ENCODE measurements at places on chromosomes 2 and 18.

GRCh38 chr18:37339701-37340215 is 225.8 kb downstream of the CELF4 start:
- no peaks in the 10 kb centered on the region for H3K27me3 ChIP-seq
- no peaks in the 10 kb centered on the region for H3K36me3 ChIP-seq
- no peak overlapping the region for H3K4me3 ChIP-seq
- no peak for DNase-seq

GRCh38 chr18:46754188-46754587 is 2.7 kb downstream of the ST8SIA5 start:
- no peaks in the 10 kb centered on the region for H3K27me3 ChIP-seq
- no peaks in the 10 kb centered on the region for H3K36me3 ChIP-seq
- no peak overlapping the region for H3K27ac ChIP-seq
- H3K4me1 ChIP-seq, result peaks cover 7% of the 10 kb centered on the region

- DNase-seq, result no peak
- H3K27me3 ChIP-seq, result no peaks in the 10 kb centered on the region
- H3K36me3 ChIP-seq, result no peaks in the 10 kb centered on the region
- no peak overlapping the region for H3K4me3 ChIP-seq
Measured at GRCh38 chr2:55309446-55309845, 40.4 kb upstream of the MTIF2 start.

- DNase-seq, result no peak
- no peaks in the 10 kb centered on the region for H3K27me3 ChIP-seq
- H3K36me3 ChIP-seq, result no peaks in the 10 kb centered on the region
Measured at GRCh38 chr2:206584323-206585116, 57.8 kb upstream of the FAM237A start.

DNA sequence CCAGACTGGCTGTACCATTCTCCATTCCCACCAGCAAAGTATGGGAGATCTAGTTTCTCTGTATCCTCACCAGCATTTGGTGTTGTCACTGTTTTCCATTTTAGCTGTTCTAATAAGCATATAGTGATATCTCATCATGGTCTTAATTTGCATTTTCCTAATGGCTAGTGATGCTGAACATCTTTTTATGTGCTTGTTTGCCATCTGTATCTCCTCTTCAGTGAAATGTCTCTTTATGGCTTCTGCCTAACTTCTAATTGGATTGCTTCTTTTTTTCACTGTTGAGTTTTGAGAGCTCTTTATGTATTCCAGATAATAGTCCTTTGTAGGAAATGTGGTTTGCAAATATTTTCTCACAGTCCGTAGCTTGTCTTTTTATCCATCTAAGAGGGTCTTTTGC is 18.9 kb upstream of the BIN1 start:
- no peak for DNase-seq
- H3K27ac ChIP-seq, result no peak overlapping the region
- no peak overlapping the region for H3K4me3 ChIP-seq
- 0 out of 2 replicates have a peak, but pooled peaks cover 5% of the 10 kb centered on the region for H3K4me1 ChIP-seq

DNA sequence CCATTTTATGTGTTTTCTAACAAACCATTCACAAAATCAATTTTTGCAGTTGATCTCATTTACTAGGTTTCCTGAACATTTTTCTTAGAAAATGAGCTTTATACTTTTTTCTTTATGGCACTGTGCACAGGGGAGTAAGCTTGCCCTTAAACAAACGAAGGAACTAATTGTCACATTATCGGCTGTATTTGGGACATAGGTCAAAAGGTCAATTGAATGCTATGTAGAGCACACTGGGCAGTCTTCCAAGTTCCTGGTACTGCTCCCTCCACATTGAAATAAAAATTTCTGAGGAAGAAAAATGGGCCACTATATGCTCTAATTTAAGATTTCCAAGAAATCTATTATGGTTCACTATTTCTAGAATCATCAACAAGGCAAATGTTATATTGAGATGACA is 93.6 kb upstream of the TMEFF2 start:
- H3K27ac ChIP-seq, result no peak overlapping the region
- H3K36me3 ChIP-seq, result no peaks in the 10 kb centered on the region
- H3K4me1 ChIP-seq, result no peaks in the 10 kb centered on the region
- no peak overlapping the region for H3K4me3 ChIP-seq
- DNase-seq, result no peak

DNA sequence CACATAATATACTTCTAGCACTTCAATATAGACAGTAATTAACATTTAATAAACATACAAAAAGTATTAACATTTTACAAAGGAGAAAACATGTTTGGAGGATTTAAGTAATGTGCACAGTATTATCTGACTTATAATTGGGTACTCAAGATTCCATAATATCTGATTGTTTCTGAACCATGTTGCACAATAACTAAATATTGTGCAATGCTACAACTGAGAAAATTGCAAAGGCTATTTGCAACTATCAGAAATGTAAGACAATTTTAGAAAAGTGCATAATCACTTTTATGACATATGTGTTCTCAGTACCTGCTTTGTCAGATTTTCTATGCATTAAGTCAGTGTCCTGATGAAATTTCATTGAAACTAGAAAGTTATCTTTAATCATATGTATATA is 934.6 kb downstream of the SOCS6 start:
- H3K36me3 ChIP-seq, result no peaks in the 10 kb centered on the region
- H3K4me1 ChIP-seq, result no peaks in the 10 kb centered on the region
- H3K27me3 ChIP-seq, result no peaks in the 10 kb centered on the region
- H3K27ac ChIP-seq, result no peak overlapping the region
- no peak overlapping the region for H3K4me3 ChIP-seq
- no peak for DNase-seq

DNA sequence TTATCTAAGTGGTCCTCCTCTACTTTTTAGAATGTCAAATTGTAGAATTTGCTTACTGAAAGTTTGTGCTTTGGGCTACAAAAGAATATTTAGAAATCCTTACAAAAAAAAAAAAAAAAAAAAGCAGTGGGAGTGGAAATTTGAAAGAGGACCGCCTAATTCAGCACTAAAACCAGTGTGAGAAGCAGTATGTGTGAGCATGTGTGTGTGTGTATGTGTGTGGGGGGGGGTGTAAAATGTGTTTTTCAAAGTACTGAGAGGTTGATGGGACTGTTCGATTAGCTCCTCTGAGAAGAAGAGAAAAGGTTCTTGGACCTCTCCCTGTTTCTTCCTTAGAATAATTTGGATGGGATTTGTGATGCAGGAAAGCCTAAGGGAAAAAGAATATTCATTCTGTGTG is at the start of gene VIT:
TSS of gene VIT (plus strand) at position 175 of the 400 bp plus-strand sequence. CDS start 19,664 bp downstream, outside the sequence.
- no peak within 1 kb of the TSS for H3K27ac ChIP-seq
- H3K36me3 ChIP-seq, result no peaks in the 10 kb centered on the region
- no peaks in the 10 kb centered on the region for H3K27me3 ChIP-seq
- H3K4me3 ChIP-seq, result no peak within 1 kb of the TSS
- DNase-seq, result no peak
- no peaks in the 10 kb centered on the region for H3K4me1 ChIP-seq

- H3K27me3 ChIP-seq, result no peaks in the 10 kb centered on the region
- no peak for DNase-seq
- H3K4me3 ChIP-seq, result no peak overlapping the region
- H3K4me1 ChIP-seq, result no peaks in the 10 kb centered on the region
- H3K27ac ChIP-seq, result no peak overlapping the region
Measured at GRCh38 chr18:75475228-75475627, 47.7 kb upstream of the SMIM21 start.

DNA sequence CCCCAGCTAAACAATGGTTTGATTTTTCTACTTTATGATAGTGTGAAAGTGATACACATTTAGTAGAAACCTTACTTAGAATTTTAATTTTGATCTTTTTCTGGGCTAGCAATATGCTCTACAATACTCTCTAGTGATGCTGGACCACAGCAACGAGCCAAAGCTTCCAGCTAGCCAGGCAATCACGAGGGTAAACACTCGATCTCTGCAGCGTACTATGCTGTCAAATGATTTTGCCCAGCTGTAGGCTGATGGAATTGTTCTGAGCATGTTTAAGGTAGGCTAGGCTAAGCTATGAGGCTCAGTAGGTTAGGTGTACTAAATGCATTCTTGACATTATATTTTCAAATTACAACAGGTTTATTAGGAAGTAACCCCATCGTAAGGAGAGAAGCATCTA is 207.5 kb downstream of the LRRTM4 start:
- H3K4me3 ChIP-seq, result no peak overlapping the region
- H3K4me1 ChIP-seq, result no peaks in the 10 kb centered on the region
- no peak for DNase-seq
- no peaks in the 10 kb centered on the region for H3K27me3 ChIP-seq
- no peaks in the 10 kb centered on the region for H3K36me3 ChIP-seq

DNA sequence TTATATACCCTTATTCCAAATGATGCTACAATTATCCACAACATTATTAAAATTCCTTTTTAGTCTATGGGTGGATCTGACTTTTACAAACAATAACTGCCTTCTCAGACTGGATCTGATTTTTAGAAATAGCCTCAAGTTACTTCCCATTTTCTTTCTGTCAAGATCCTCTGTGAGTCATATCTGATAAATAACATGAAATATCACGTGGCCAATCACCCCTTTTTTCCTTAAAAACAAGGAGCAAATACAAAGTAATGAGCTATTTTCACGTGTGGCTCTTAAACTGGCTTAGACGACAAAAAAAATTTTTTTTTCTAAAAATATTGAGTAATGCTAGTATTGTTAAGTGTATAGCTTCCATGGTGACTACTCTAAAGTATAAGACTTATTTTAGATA is 6.7 kb downstream of the PELI1 start:
- no peaks in the 10 kb centered on the region for H3K36me3 ChIP-seq
- no peak overlapping the region for H3K4me3 ChIP-seq
- no peak overlapping the region for H3K27ac ChIP-seq
- no peak for DNase-seq

DNA sequence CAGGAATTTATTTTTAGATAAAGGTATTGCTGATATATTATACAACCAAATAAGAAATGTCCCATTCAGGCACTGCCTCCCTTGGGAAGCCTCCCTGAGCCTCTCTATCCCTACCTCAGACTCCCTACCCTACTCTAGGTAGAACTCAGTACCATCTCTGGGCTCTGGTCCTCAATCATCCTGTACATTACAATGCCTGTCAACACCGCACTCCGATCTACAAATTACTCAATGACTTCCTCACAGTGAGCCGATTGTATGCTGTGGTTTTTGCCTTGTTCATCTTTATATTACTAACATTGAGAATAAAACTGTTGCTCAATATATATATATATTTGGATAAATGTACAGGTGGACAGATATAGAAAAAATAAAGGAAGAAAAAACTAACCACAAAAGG is 207.5 kb downstream of the STK39 start:
- H3K27ac ChIP-seq, result no peak overlapping the region
- H3K4me3 ChIP-seq, result no peak overlapping the region
- H3K4me1 ChIP-seq, result peaks cover 22% of the 10 kb centered on the region
- no peaks in the 10 kb centered on the region for H3K27me3 ChIP-seq
- no peak for DNase-seq
- no peaks in the 10 kb centered on the region for H3K36me3 ChIP-seq

- H3K4me1 ChIP-seq, result no peaks in the 10 kb centered on the region
- H3K36me3 ChIP-seq, result no peaks in the 10 kb centered on the region
- no peaks in the 10 kb centered on the region for H3K27me3 ChIP-seq
- H3K4me3 ChIP-seq, result no peak overlapping the region
- no peak for DNase-seq
Measured at GRCh38 chr2:4553241-4553640, 849.9 kb downstream of the DCDC2C start.

DNA sequence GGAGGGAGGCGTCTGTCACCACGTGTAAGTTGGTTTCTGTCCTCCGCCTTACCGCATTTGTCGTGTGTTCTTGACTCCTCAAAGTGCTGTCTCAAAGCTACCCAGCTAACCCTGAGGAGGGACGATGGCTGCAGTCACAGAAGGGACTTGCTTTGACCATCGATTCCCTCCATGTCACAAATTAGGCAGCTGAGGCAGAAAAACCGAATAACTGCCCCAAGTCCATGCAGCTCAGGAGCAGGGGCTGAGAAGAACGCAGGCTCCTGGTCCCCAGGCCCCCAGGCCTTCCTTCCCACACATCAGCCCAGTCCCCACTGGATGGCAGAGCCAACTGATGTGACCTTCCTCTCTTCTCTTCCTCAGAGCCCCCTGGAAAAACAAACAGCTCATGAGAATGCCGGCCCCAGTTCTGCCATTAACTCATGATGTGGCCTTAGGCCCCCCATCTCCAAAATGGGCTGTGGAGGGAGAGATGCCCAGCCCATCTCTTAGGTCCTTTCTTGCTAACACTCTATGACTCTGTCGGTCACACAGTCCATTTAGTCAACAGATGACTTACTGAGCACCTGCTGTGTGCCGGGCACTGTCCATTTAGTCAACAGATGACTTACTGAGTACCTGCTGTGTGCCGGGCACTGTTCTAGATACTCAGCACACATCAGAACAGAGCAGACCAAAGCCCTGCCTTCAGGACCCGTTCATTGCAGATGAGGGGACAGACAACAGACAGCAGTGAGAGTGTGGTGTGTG is 19.6 kb downstream of the MTERF4 start:
- H3K27ac ChIP-seq, result no peak overlapping the region
- no peaks in the 10 kb centered on the region for H3K4me1 ChIP-seq
- no peaks in the 10 kb centered on the region for H3K27me3 ChIP-seq
- no peak for DNase-seq
- H3K36me3 ChIP-seq, result no peaks in the 10 kb centered on the region
- H3K4me3 ChIP-seq, result no peak overlapping the region

- no peak for DNase-seq
- H3K4me1 ChIP-seq, result peaks cover 11% of the 10 kb centered on the region
- H3K27me3 ChIP-seq, result no peaks in the 10 kb centered on the region
- H3K36me3 ChIP-seq, result no peaks in the 10 kb centered on the region
Measured at GRCh38 chr18:35513181-35513936, 15.6 kb upstream of the INO80C start.

DNA sequence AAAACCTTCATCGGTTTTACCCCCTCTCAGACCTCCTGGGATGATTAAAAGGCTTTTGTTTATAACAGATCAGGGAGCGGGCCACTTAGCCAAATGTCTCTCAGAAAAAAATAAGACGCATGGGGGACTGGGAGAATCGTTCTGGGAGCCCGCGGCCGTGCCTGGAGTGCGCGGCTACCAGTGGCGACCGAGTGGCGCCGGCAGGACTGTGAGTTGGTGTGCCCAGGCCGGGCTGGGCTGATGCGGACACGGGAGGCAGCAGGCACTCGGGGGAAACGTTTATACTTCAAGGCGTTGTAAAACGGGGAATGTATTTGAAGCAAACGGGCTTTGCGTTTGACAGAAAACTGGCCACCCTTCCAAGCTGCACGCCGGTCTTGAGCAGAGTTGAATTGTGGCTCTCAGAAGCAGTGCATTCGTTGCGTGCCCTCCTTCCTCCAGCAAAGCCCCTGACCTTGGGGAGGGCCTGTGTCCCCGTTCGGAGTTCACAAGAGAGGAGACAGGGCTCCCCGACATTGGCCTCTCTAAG is 4.7 kb upstream of the HOXD10 start:
- H3K4me3 ChIP-seq, result no peak overlapping the region
- peaks cover 68% of the 10 kb centered on the region for H3K27me3 ChIP-seq
- no peaks in the 10 kb centered on the region for H3K36me3 ChIP-seq

DNA sequence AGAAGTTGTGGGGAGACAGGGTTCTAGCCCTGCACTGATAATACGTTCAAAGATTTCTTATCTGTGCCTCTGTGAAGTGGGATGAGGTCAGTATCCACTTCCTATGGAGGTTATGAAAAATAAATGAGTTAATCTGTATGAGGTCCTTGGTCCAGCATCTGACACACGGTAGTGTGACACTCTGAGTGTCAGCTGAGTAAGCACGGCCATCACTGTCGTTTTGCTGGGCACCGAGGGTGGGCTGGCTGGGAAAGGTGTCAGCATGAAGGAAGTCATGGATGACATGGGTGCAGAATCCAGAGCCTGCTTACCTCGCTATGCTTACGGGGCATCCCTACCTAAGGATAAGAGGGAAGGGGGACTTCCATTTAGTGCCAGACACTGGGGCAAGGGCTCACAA is 150.3 kb downstream of the INHBB start:
- H3K4me3 ChIP-seq, result no peak overlapping the region
- H3K27ac ChIP-seq, result no peak overlapping the region
- H3K4me1 ChIP-seq, result no peaks in the 10 kb centered on the region
- no peaks in the 10 kb centered on the region for H3K36me3 ChIP-seq
